Glomerular endothelial cell (primary cell): ENCODE measurements at places on chromosomes 11 and 22.

DNA sequence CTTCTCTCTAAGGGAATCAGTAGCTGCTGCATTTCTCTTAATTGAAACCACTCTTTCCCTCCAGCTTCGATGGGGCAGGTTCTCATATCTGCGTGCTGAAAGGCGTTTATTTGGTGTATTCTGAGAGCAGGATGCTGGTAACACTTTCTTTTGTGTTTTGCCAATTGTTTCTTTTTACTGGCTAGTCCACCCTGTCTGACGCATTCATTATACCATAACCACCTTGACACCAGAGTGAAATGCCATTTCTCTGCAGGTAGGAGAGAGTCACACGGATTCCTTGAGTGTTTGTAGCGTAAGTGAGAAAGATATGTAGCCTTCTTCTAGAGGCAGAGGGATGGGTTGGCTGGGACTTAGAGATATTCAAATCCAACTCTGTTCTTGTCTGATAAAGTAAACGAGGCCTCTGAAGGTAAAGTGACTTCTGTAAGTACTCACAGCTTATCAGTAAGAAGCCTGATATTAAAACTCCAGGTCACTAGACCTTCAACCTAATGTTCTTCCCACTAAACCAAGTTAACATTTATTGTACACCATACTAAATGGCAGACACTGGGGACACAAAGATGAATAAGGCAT, 21.4 kb downstream of the CD44 start:
- no peak for DNase-seq

DNA sequence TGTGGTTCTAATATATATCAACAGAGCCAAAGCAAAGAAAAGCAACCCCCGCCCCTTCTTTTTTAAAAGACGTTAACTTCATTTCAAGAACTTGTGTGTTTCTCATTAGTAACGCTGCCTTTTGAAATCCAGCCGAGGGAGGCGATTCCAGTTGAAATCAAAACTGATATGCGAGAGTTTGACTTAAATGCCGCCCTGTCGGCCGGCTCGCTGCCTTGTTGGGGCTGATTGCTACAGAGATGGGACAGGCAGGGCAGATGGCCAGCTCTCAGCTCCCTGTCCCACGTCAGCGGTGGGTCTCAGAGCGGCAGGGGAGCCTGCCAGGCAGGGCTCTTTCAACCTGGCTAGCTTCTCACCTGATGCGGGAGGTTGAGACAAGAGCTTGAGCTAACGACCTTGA, 51.9 kb upstream of the ALX4 start:
- DNase-seq: no peak

GRCh38 chr22:32050678-32051515, 7.8 kb downstream of the SLC5A1 start:
- no peak for DNase-seq

DNA sequence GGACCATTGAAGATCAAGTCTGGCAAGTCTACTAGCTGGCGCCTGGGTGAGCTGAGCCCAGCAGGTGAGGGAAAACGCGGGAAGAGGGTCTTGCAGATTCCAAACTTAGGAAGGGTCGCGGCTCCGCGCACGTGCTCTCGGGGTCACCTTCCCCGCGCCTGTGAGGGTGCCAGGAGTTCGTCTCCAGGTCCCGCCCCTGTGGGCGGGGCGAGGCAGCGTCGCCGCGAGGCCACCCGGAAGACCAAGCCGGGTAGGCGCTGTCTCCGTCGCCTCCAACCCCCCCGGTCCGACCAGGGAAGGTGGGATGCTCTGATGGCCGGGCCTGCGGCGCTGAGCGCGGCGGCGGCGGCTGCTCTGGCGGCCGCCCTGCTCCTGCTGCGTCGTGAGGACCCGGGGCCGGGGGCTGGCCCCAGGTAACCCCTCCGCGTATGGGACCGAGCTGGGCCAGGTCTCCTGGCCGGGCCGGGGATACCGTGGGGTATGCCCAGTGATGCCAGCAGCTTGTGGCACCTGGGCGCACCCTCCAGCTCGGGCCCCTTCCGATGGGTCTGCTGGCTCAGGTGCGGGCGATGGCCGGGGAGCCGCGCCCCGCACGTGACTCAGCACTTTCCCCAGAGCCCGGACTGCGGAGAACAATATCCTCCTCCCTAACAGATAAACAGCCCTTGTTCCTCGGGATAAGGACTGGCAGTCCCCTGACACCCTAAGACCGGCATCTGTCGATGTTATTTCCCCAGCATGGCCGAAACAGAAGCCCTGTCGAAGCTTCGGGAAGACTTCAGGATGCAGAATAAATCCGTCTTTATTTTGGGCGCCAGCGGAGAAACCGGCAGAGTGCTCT, at the start of gene HTATIP2:
Gene HTATIP2, plus strand, starts transcription at position 215 of the 841 bp plus-strand sequence. Its CDS starts 524 bp downstream, at position 739.
- no peak for DNase-seq

DNA sequence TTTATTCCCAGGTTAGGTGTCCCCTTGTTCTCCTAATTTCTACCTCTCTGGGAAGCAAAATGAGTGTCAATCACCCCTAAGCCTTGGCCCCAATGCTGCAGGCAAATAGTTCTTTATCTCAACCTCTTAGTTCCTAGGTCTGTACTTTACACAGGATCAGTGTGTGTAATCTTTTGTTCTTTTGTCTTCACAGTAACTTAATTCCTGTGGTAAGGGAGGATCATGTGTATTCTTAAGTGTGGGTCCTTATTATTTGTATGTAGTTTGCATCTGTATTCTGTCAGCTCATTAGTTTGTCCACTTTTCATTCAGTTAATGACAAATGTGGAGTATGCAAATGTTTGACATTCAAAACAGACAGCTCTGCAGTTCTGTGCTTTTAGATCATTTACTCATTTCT, 166.7 kb downstream of the FAT3 start:
- no peak for DNase-seq

DNA sequence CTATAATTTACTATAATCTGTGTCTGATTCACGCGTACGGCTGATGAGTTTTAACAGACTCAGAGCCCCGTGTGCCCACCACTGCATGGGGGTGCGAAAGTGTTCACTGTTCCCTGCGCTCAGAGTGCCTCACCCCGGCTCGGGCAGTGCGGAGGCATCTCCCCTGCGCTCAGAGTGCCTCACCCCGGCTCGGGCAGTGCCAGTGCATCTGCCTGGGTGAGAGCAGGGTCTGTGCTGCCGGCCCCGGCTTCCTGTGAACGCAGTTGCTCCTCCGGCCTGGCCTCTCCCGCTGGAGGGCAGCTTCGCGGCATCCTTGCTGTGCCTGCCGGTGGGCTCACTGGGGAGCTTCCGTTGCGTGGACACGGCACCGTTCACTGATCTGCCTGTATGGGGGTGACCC, 14.2 kb downstream of the PTDSS2 start:
- DNase-seq: no peak

DNA sequence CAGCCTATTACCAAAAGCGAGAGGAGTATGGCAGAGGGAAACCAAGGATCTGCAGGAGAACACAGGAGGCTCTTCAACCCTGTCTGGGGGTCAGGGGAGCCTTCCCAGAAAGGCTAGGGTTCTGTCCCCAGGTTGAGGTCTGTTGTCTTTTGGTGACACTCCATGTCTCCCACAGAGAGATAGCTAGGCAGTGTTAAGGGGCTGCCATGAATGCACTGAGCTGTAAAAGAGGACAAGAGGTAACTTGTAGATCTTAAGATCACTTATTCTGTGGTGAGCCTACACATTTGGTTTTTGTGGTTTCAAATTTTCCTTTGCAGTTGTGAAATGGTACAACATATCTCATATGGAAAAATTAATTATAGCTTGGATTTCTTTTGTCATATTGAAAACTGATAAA, 6.0 kb upstream of the ACER3 start:
- no peak for DNase-seq
